ENCODE measurements at places on chromosomes 13 and 19.

DNA sequence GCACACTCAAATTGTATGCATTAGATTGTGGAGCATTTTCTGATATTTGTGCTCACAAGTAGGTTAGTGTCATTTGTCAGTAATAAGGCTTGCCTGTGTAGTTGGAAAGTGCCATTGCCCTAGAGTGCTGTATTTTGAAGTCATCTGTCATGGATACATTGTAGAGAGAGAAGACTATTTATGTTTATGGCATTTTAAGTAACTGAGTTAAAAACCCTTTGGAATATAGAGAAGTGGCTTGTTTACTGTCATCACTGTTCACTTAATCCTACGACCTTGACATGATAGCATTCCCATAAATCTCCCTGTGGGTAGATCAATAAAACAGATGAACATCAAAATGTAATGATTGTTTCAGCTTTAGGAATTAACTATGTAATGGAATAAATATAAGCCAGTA, 110.6 kb downstream of the MAB21L1 start:
- no peak for DNase-seq

DNA sequence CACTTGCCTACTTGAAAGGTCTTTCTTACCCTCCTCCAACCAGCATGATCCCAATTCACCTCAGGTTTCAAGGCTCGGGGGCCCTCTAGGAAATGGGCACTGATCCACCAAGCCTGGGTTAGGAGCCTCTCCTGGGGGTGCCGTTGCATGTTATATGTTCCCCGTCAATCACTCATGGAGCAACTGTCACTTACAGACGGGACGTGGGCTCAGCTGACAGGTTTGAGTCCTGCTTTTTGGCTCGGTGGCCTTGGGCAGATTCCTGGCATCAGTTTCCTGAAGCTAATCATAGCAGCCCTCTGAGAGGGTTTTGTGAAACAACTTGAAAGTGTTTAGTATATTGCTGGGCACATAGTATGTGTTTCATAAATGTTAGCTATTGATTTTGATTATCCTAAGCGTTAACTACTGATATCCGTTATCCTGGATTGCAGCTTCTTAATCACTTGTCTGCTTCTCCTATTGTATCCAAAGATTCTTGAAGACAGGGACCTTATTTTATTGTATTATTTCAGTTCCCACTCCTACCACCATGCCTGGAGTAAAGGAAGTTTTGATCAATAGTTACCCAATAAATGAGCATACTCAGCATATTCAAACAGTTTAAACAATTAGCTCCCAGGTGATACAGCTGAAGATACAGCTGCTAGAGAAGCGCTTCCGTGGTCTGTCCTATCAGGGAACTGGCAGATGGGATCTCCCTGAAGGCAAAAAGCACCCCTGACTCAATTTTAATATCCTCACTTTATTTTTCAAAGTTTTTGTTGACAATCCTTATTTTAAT, 57.9 kb downstream of the RFC3 start:
- no peak for DNase-seq

DNA sequence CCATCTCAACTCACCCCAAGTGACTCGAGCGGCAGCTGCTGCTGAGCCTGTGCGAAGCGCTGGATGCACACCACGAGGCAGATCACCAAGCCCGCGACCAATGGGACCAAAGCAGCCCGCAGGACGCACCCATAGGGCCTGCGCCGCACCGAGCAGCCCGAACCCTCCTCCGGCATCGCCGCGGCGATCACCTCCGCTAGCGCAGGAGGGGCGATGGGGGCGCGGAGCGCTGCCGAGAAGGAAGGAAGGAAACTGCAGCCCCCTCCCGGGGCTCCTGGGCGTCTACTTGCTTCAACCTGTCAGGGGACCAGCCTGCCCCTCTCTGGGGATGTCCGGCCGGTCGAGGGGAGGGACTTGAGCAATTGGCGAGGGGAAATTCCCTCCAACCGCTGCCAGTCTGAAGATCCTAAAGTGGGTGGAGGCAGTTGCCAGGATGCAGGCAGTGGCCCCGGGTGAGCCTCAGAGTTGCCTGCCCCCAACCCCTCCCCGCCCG, at the start of gene CD70:
CD70 (minus strand) TSS at position 324 of the 493 bp plus-strand sequence; CDS start at position 176, 148 bp downstream.
- peak; percentile 62 for DNase-seq

GRCh38 chr13:97574926-97575325, 141.0 kb downstream of the RAP2A start:
- DNase-seq: no peak

GRCh38 chr19:10262771-10263170, 8.1 kb upstream of the ICAM1 start:
- no peak for DNase-seq

GRCh38 chr13:73772449-73773167, 361.6 kb downstream of the KLF12 start:
- DNase-seq: no peak

DNA sequence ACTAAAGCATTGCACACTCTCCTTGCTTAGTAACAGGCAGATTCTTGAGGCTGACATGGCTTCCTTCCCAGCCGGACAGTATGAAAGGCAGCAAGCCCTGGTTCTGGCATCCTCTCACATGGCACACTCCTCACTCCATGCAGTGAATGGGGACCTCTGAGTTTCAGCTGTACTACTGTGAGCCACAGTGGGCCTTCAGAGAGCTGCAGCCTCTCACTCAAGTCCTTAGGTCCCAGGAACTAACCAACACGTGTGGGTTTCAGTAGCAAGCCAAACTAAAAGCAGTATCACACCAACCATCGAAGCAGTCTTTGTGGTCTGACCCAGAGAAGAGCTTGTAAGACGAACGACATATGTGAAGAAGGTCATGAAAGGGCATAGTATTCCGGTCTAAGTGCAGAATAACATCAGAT, 128.2 kb downstream of the TBC1D4 start:
- DNase-seq: no peak

- DNase-seq: no peak
These were observed 1.1 kb downstream of the FPR1 start for GRCh38 chr19:51750400-51751094.

DNA sequence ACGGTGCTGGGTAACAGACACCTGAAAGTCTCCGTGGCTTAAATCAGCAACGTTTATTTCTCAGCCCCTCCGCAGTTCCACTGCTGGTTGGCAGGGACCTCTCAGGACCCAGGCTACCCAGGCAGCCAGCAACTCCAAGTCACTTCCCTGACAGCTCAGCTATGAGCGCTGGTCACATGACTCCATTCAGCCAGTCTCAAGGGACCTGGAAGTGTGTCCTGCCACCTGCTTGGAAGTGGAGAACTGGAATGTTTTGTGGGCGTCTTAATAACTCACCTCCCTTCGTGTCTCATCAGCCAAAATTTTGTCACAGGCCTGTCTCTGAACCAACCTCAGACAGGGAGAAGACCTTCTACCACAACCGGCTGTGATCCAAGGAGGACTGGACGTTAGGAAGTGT, 72.8 kb downstream of the DPF1 start:
- no peak for DNase-seq
